ENCODE measurements at places on chromosomes 4 and X. TPM values are rescaled to one million over a fixed set of nuclear protein-coding genes. Genes with fewer than 3 reads are reported as not detected.

GPRIN3 gene
- polyA plus RNA-seq: 7.3 TPM

GRCh38 chr4:134327274-134328122, 125.9 kb upstream of the PABPC4L start:
- H3K36me3 ChIP-seq: no peaks in the 10 kb centered on the region
- H3K4me3 ChIP-seq: no peak overlapping the region
- no peaks in the 10 kb centered on the region for H3K27me3 ChIP-seq
- no peak overlapping the region for H3K27ac ChIP-seq
- H3K4me1 ChIP-seq: no peaks in the 10 kb centered on the region

DNA sequence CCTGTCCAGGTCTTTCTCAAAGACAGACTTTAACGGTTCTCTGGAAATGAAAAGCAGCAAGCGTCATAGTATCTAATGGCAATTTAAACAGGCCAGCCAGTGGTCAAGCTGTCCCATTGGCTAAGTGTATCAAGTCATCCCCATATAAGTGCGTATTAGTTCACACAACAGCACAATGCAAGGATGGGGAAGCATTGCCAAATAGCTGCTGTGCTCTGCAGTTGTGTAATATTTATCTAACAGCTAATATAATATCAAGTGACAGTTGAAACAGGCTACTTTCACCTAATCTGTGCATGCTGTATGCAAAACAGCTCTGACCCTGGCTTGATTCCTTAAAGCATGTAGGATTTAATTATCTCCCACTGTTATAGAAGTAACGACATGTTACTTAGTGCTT, 134.8 kb upstream of the PPARGC1A start:
- H3K36me3 ChIP-seq: no peaks in the 10 kb centered on the region
- H3K4me3 ChIP-seq: no peak overlapping the region
- no peaks in the 10 kb centered on the region for H3K4me1 ChIP-seq
- no peak overlapping the region for H3K27ac ChIP-seq
- no peaks in the 10 kb centered on the region for H3K27me3 ChIP-seq
- DNase-seq: no peak

GYG2 gene
- not detected for polyA plus RNA-seq

DNA sequence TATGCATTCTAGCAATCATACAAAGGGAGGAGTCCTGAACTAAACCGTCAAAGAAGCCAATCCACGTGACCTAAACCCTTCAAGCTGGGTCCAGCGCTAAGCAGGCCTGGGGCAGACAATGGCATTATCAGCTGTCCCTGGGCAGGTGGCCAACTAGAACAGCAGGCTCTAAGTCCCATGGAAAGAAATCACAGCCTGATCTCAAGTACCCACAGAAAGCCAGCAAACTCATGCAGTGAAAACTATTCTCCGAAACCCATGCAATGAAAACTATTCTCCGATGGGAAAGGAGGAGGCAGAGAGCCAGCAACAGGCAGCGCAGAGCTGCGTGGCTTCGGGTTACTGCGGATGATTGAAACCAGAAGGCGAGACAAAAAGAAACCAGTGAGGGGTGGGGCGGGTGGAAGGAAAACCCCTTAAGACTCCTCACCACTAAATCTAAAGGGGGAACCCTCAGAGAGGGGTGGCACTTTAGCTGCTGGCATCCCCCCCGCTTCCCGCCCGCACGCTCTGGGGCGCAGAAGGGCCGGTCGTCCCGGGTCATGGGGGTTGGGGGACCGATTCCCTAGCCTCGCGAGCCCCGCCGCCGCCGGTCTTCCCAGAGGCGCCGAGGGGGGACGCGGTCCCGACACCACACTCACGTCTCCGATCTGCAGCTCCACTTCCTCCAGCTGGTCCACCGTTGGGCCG, 567 bp downstream of the C4orf46 start:
- H3K4me1 ChIP-seq: peaks cover 13% of the 10 kb centered on the region
- H3K27me3 ChIP-seq: no peaks in the 10 kb centered on the region
- DNase-seq: peak; percentile 49
- peak overlapping the region; percentile 93 for H3K27ac ChIP-seq

LONRF3 gene
- 0.89 TPM for polyA plus RNA-seq

DNA sequence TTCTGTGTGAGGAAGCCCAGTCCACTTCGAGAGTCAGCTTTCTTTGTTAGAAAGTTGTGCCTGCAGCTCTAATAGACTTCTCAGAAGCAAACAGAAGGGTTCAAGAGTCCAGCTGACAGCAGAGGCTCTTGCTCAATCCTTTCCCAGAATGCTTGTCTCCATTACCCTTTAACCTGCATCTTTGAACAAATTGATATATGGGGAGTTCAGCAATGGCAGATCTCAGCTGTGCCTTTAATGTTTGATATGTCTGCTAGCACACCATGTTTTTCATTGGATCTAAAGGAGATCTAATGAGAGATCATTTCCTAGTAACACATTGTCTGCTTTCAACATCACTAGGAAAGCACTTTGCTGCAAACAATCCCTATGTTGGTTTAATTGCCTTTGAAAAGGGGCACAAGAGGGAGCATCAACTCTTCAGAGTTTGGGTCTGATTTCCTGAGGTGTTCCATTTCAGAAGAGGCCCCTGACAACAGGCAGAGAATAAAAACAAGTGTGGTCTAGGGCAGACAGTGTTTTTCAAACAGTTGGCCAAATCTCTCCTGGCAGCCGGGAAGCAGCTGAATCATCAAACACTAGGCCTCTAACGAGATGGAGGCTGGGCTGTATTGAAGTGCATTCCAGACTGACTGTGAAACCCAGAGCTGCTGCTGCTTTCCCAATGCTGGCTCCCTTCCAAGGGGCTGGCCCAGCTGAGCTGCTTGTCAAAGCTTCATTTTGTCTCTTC, 55.5 kb downstream of the LUZP4 start:
- H3K27ac ChIP-seq: no peak overlapping the region
- no peaks in the 10 kb centered on the region for H3K4me1 ChIP-seq
- no peak overlapping the region for H3K4me3 ChIP-seq
- no peaks in the 10 kb centered on the region for H3K27me3 ChIP-seq
- no peak for DNase-seq

DNA sequence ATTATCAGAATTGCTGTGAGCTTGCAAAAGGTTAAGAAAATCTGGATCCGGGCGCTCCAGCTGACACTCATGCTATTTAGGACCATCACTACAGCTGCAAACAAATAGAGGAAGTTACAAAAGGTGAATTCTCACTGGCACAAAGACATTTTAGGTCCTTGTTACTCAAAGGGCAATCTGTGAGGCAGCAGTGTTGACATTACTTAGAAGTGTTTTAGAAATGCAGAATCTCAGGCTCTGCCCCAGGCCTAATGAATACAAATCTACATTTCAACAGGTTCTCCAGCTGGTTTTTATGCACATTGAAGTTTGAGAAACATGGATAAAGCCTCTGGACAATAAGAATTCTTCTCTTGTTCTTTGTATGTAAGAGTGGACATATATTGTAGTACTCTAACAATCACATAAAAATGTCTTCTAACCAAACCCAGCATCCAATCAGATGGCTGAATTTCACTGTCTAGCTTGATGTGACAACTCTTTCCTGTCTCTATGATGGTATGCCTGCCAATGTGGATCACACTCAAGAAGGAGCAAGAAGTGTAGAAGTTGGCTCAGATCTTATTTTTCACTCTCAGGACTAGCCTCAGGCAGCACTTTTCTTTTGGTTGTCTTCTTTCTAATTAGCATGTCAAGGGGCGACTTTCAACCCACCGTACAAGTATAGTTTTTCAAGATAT, 18.8 kb downstream of the SLC7A11 start:
- H3K4me3 ChIP-seq: no peak overlapping the region
- DNase-seq: no peak
- H3K27me3 ChIP-seq: no peaks in the 10 kb centered on the region

DNA sequence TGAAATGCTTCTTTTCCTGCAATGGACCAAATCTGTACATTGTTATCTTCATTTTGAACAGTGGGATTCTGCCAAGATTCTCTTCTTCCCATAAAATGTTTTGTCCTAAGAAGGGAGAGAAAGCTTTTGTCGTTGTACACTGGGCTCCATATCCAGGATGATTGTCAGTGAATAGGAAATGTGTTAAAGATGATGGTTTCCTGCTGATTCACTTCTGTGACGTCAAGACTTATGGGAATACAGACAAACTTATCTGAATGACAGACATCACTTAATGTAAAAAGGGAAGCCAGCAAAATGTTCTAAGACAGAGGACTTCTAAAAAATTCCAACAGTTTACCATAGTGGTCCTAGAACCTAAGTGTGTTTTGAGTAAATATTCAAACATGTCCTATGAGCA, 53.7 kb upstream of the HPF1 start:
- no peaks in the 10 kb centered on the region for H3K27me3 ChIP-seq
- H3K36me3 ChIP-seq: no peaks in the 10 kb centered on the region
- H3K27ac ChIP-seq: no peak overlapping the region
- H3K4me1 ChIP-seq: no peaks in the 10 kb centered on the region
- no peak for DNase-seq
- no peak overlapping the region for H3K4me3 ChIP-seq

SPACA5 gene
- 0.60 TPM for polyA plus RNA-seq
